Stimulated activated CD8-positive, alpha-beta memory T cell treated with anti-CD3 and anti-CD28 coated beads, Interleukin-7, amount 100 ng/mL, for 1 hour (primary cell): ENCODE measurements at places on chromosomes 7 and 10.

- no peak for DNase-seq
Measured at GRCh38 chr7:150620061-150620460, 12.1 kb downstream of the GIMAP6 start.

- DNase-seq, result peak; percentile 53
Measured at GRCh38 chr10:101050208-101051069, 11.3 kb upstream of the KAZALD1 start.

DNA sequence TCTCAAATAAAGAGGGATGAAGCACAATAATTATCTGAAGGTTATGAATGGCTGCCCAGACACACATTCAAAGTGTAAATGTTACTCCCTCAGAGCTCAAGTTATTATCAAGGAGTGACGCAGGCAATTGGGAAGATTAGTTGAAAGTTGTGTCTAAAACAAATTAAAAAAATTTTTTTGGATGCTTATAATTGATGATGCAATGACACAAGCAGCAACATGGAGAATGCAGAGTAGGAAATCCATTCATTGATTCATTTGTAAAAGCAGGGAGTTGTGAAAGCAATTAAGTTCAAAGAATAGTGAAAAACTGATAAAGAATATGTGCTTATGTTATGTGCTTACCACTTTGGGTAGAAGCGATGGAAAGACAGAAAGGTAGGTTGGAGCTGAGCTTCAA is 120.4 kb downstream of the CDK6 start:
- no peak for DNase-seq

DNA sequence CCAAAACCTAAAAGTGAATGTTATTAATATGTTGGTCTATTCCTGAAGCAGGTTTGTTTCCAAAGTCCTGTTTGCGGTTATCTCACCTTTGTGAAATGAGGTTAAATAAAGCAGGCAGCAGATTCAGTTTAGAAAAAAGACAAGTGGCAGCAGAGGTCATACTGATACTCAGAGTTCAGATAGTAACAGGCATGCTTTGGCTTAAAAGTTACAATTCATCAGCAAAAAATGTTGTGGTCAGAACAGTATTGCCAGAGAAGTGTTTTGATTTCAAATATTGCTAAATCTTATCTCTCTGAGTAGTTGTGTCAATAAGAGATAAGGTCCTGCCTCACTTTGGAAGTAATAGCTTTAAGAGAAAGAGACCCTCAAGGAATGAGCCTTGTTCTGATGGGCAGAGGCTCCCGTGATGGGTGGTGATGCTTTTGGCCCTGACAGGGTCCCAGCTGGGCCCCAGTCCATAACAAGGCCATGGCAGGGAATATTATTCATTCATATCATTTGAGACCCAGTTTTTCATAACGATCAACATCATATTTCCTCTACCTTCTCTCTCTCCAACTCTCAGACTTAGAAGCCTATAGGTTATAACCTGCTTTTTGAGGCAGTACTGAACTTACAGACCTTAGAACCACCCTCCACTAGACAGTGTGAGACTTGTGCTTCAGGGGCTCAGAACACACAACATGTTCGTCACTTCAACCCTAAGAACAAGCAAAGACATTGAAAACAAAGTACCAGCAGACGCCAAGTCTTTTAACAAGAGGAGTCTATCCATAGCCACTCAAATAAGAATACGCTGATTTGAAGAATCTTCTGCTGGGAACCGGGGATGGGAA is 58.5 kb upstream of the AHR start:
- DNase-seq, result no peak

- no peak for DNase-seq
Measured at GRCh38 chr7:127873715-127874636, 157.3 kb downstream of the LRRC4 start.

GRCh38 chr7:12712236-12712635 is 24.8 kb downstream of the ARL4A start:
- no peak for DNase-seq

DNA sequence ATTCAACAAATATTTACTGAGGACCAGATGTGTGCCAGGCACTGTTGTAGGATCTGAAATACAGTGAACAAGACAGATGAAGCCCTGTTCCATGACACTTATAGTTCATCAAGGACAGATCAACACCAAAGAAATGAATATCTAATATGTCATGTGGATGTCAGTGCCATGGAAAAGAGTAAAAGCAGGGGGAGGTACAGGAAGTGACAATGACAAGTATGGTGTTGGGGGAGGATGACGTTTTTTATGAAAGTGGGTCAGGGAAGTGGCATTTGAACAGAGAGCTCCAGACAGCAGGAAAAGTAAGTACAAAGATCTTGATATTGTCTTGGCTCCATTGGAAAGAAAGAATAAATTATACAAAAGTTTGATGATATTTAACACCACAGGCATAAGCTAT is 7.0 kb upstream of the SFMBT2 start:
- no peak for DNase-seq
